Esophagus squamous epithelium (tissue), 5 donors: ENCODE measurements at places on chromosomes 11 and 22.

DNA sequence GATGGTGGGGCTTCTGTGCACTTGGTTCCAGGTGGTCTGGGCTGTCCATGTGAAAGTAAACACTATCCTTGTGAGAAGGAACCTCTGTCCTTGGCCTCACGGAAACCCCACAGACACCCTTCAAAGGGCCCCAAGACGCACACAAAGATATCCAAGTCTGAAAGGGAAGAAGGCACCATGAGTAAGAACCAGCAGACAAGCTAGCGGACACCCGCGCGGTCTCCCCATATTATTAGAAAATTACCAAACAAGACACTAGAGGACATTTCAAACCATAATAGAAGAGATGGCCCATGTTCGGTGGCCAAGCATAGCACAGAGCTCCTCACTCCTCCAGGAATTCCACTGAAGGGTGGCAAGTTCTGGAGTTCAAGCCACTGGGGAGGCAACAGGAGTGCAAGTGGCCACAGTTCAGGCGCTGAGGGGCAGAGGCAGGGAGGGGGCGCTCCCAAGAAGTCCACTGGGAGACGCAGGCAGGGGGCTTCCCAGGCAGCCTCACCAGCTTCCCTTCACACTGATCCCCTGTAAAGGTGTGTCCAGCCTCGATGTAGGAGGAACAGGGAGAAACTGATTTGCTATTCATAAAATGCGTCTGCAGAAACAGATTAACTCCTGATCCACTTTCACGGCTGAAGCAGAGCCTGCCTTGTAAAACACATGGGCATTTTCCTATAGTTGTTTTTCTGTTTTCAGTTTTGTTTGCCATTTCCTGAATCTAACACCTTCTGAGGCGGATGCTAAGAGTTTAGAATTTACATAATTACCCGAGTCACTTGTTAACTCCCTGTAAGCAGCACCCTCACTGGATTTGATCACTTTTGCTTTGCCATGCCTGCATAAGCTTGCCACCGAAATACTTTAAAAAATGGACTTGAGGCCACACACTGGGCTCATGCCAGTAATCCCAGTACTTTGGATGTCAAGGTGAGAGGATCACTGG, 9.1 kb upstream of the PPARA start:
- DNase-seq = no peak

- no peak for DNase-seq
These were observed 52.7 kb upstream of the HTATIP2 start for GRCh38 chr11:20310596-20311394.

DNA sequence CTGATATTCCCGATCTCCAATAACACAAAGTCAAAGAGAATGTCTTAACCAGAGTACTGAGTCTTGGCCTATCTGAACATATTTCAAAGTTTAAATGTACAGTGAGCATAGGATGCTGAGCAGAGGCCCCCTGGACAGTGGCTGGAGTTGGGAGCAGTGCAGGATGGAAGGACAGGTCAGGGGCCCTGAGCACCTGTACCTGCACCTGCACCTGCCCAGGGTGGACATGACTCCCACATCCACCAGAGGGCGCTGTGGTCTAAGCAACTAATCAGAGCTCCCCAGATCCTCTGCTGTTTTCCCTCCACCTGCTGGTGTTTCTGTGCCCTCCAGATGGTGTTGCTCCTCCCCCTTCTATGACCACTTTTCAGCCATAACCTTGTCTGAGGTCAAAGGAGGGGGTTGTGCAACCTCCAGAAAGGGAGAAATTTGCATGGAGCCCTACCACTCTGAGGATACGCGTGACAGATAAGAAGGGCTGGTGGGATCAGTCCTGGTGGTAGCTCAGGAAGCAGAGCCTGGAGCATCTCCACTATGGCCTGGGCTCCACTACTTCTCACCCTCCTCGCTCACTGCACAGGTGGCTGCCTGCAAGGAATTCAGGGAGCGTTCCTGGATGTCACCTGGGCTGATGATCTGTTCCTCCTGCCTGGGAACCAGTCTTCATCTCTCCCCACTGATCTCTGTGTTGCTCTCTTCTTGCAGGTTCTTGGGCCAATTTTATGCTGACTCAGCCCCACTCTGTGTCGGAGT, 49.1 kb upstream of the VPREB1 start:
- no peak for DNase-seq

- DNase-seq = no peak
These were observed 81.4 kb downstream of the KCNQ1 start for GRCh38 chr11:2525941-2526807.

DNA sequence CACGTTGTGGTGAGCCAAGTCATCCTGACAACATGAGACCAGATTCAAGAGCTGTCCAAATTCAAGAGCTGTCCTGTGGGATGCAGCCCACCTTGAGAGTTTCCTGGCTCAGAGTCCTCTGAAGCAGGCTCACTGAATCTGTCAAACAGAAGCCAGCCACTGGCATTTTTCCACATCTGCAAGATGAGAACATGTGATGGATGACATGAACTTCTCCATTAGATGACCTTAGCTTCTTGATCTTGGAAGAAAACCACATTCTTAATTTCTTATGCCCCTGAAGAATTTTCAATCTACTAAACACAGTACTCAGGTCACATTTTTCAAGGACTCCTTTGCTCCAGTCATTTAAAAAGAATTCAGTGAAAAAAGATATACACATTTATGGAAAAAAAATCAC, 291.0 kb downstream of the GUCY1A2 start:
- DNase-seq = no peak
